Amniotic stem cell (primary cell): ENCODE measurements at places on chromosomes 12 and 14.

GRCh38 chr12:29133181-29133580 lies 15.9 kb upstream of the FAR2 start:
- DNase-seq: no peak

GRCh38 chr12:40034156-40034555 lies 71.7 kb downstream of the SLC2A13 start:
- no peak for DNase-seq

DNA sequence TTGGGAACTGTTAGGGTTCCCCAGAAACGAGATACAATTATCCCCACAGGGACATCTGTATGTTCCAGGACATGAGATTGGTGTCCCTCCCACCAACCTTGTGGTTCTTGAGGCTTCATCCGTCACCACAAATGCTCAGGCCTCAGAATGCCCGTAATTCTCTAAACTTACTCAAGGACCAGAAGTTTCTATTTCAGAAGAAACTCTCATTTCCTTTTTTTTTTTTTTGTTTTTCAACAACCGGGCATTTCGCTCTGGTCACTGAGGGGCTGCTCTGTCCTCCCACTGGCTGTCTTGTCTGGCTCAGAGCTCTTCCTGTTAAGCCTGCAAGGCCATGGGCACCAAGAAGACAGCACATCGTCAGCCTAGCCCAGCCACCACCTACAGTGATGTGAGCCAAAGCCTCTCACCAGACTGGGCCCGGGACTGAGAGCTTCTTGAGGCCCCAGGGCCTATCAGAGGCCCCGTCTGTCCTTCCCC lies 36.2 kb downstream of the VDR start:
- DNase-seq: no peak

DNA sequence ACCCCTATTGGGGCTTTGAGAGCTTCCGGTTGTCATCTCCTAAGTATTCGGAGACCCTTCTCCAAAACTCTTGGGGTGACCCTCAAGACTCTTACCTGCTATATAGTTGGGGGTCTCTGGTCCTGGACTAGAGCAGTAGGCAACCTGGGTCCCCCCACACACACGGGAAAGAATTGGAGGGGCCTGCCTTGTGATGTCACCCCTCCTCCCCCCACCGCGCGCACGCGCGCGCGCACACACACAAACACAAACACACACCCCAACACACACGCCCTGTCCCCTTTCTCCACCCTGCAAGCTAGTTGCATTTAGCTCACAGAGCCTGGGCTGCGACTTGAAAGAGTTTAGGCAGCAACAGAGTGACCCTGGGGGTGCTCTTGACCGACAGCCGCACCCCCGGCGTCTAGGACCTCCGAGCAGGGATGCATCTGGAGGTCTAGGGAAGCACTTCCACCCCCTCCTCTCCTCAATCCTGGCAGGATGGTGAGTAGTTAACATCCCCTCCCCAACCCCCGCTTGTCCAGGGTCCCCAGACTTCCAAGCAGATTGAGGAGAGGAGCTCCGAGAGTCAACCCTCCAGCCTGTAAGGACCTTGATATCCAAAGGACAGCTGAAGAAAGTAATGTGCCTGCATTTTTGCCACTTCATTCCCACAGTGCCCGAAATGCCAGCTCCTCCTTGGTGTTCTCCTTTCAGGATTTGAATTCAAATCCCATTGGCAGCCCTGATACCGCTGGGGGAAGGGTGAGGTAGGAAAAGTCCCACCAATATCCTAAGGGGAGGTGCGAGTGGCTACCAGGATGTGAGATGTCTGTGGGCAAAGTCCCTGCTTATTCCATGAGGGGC lies 1.4 kb upstream of the DNAJC14 start:
- no peak for DNase-seq

DNA sequence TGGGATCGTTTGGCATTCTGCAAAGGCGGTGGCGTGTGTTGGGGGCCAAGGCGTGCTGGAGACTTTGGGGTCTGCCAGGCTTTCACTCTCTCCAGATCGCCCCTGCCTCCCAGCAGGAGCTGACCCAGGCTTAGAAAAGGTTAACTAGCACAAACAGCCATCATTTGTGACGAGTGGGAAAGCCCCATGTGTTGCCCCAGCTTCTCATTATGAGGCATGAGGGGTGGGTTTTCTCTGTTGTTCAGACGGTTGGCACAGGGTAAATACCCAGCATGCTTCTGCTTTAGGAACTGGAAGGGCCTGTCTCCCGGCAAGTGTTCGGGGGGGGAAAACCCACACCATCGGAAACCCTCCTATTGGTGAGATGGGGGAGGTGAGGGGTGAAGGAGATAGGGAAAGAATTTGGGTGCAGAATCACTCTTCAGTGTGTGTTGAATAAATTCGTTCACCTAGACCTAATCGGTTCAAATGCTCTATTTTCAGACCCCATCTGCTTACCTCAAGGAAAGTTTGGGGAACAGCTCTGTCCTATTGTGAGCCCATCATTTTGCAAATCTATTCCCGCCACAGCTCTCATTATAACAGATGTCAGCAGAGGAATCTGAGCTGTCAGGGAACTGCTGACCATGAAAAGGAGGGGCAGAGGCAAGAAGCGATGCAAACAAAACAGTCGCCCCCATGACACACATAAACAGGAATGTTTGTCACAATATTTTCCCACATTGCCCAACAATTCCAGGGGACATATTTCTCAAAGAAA lies 34.7 kb upstream of the C12orf42 start:
- no peak for DNase-seq
